ENCODE measurements at places on chromosomes 2 and 18. TPM values are rescaled to one million over a fixed set of nuclear protein-coding genes. Genes with fewer than 3 reads are reported as not detected.

- DNase-seq = no peak
Observed at GRCh38 chr18:78612318-78612717, 367.3 kb upstream of the SALL3 start.

DNA sequence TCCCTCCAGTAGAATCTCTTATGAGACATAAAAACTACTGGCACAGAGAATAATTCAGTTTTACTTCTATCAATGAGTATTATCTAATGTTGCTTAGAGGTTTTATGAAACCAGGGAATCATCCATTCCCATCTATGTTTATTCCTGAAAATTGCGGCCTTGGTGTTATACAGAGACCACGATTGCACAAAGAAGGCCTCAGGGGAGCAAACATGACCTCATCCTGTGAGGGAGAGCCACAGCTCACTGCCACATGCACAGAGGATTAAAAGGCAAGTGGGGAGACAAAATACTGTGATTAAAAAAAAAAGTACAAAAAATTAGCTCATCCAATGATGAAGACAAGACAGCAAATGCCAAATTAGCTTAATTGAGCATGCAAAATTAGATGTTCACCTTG, 111.8 kb upstream of the SLC35G4 start:
- no peak for DNase-seq

- DNase-seq = no peak
Observed at GRCh38 chr18:69890558-69890957, 57.1 kb downstream of the CD226 start.

DNA sequence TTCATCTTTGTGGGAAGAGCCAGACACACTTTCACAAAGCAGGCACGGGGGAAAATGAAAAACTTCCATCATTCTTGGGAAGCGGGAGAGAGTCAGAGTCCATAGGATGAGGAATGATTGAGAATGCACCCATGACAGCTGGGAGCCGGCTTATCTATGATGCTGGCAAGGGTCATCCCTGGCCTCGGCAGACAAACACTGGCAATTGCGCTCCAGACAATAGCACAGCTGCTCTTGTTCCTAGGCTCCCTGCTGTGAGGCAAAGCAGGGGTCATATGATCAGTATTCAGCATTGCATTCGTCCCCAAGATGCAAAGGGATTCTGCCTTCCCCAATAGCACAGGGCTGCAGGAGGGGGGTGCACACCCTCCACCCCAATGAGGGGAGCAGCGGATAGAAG, 33.0 kb downstream of the CYRIA start:
- no peak for DNase-seq

DNA sequence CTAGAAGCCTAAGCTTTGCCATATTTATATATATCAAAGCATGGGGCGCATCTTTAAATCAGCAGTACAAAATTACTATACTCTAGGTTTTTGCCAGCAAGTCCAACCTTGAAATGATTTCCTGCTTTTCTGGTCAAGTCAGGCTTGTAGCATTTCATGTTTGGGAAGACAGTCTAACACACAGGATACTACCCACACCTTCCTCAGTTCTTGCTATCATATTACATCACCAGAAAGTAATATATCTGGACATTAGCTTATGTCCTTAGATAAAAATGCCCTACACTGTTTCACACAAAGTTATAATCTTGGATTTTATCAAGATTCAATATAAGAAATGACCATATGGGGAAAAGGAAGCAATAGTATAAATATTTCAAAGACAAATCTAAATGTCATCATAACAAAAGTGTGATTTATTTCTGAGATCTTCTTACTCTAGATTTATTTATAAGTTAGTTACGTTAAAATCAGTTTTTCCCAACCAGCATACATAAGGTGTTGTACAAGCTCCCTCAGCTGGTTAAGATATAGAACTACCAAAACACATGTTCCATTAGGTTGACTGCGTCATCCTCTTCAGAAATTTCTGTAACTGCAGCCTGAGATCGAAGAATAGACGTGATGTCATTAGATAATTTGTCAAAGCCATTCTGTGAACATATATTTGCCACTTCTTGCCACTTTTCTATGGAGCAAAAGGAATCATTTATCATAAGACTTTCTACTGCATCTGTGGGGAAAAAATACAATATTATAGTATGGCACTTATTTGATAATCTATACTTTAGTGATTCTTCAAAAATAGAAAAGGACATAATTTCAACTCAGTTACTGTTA, 56.6 kb downstream of the CLHC1 start:
- no peak for DNase-seq

- DNase-seq = no peak
Observed at GRCh38 chr2:234981197-234982095, 29.6 kb downstream of the SH3BP4 start.

GRCh38 chr2:8365331-8365910, 316.4 kb upstream of the ID2 start:
- DNase-seq = no peak

GRCh38 chr2:109372171-109372568, 241.6 kb downstream of the SEPTIN10 start:
- no peak for DNase-seq

GRCh38 chr2:120910164-120910563, 174.5 kb downstream of the GLI2 start:
- DNase-seq = no peak

DNA sequence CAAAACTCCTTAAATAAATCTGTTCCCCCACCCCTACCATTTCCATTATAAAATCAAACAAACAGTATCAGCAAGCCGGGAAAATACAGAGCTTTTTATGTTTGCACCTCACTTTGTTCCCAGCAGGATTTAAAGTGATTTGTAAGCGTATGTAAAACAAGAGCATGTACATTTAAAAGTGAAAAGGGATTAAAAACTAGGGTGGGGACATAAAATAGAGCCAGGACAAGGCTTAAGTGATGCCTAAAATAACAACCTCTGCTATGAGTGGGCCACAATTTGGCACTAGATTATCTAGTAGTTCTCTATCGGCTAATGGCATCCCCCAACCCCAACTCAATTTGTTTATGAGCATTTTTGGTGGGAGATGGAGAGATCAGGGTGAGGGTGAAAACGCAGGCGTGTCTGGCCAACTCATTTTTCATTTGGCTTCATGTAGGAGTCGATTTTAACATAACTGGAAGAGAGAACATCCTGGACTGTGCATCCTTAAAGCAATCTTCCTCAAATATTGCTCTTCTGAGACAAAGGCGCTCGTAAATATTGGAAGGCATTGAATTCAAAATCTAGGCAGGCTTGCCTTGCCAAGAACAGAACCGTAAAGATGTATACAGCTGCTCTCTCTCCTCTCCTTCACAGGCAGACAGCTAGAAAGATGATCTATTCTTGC, 34.5 kb upstream of the TSPYL6 start:
- DNase-seq = no peak

DNA sequence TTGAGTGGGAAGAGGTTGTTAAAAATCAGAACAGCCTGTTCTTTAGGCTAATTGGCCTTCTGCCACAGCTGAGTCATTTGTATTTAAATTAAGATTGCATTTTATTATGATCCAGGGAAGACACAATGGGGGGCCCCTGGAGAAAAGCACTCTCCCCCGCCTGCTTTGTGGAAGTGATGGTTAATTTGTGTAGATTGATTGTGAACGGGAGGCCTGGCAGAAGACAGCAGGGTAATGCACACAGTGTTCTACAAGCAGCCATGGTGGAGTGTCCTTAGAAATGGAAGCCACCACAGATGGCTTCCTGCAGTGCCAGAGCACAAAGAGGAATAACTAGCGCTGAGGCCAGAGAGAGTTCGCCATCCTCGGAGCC, 19.6 kb downstream of the RAMP1 start:
- no peak for DNase-seq

DNA sequence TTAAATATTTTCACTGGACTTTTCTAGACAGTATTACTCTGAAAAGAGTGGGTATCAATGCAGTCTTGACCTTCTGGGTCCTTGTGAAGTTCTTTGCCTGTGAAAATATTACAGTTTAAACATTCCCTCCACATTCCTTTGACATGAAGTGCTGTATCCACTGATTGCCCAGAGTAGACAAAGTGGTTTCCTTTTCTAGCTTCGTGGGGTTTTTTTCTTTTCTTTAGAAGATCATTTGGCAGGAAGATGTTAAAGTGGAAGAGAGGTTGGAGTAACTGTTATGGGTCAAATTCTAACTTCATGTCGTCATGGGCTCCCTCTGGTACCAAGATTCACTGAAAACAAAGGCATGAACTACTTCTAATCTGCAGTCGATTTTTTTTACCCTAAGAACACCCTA, 496.9 kb downstream of the EPHA4 start:
- no peak for DNase-seq

DNA sequence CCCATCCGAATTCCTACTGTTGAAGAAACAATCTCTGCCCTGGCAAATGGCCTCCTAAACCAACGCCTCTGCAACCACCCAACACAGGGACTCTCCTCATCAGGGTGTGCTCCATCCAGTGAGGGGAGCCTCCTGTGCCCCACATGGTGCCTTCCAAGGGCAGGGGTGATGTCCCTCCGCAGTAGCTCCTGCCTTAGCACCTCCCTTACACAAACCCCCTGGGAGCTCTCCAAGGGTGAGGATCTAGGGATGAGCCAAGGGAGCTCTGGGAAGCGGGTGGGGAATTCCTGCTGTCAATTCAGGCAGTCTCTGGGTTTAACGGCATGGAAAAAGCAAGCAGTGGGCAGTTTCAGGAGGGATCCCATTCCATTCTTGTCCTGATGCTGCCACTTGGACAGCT, 3.8 kb downstream of the GALNT14 start:
- DNase-seq = no peak

DNA sequence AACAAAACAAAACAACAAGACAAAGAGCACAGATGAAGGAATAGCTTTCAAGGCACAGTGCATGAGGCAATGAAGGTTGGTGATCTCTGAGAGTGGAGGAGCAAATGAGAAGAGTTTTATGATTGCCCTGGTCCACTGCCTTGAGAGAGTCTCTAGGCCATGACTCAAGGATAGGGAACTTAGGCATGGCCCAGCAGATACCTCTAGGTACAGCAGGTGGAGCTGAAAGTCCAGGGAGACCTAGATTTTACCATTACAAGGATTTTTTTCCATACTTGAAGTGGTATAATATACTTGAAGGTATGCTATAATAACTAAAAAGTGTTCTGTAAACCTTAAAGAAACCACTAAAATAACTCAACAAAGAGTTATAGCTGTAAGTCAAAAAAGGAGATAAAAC, 239.5 kb upstream of the KLHL29 start:
- DNase-seq = no peak

DNA sequence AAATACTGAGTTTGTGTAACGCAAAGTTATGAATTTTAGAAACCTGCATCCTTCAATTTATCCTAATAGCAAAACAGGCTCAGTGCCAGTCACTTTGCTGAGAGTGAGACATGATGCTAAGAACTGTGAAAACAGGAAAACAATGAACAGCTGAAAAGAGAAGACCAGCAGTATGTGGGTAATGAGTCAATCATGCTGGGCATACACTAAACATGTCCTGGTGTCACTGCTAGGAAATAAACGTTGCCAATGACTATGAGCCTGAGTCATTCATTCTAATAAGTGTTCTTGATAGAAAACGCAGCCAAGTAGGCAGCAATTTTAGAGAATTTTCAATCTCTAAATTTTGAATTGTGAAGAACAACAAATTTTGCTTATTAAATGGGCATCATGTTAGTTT, 237.3 kb downstream of the GALR1 start:
- DNase-seq = no peak

GRCh38 chr2:72115110-72116080, 32.3 kb downstream of the CYP26B1 start:
- no peak for DNase-seq

The ORC2 gene
- total RNA-seq = 47.4 TPM

The GPAT2 gene
- total RNA-seq = 4.3 TPM

The BMP10 gene
- not detected for total RNA-seq

The GALNT1 gene
- total RNA-seq = 34.5 TPM

The GAL3ST2 gene
- 0.34 TPM for total RNA-seq

The REG1B gene
- total RNA-seq = not detected

The TFCP2L1 gene
- 0.16 TPM for total RNA-seq

The CD8B2 gene
- total RNA-seq = 3.7 TPM

The MYO7B gene
- 0.82 TPM for total RNA-seq

The SLC38A11 gene
- total RNA-seq = not detected
